ENCODE measurements at places on chromosomes 3 and 15.

DNA sequence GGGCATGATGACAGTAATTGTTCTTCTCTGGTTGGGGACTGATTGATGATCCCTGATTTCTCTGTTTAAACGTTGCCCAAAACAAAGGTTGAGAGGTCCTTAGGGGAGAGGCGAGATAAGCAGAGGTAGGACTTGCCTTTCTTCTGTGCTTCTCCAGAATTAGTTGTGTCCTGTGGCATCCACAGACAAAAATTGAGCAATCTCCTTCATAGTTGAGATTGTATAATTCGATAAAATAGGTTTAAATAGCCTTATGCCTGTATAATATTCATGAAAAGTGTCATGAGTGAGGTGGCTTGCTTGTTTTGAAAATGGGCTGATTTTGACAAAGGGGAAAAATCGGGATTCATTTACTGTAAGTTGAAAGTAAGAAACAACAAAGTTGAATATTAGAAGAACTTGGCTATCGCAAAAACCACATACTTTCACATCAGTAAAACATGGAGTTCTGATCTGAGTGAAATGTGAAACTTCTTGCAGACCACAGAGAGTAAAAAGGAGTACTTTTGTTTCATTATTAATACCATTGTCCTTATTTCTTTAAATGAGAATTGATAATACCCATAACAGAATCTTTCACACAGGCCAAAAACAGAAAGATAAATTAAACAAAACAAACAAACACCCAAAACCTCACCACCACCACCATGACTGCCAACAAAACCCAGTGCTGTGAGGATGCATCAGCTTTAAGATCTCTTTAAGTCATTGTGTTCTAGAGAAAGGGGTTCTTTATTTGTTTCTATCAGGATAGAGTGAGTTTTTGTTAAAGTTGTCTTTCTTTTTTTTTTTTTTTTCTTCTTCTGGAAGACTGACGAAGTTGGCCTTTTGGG lies 155.7 kb downstream of the LPP start:
- no peak for DNase-seq

- DNase-seq = no peak
These were observed 613 bp downstream of the ATP1B3 start for GRCh38 chr3:141876891-141877621.

DNA sequence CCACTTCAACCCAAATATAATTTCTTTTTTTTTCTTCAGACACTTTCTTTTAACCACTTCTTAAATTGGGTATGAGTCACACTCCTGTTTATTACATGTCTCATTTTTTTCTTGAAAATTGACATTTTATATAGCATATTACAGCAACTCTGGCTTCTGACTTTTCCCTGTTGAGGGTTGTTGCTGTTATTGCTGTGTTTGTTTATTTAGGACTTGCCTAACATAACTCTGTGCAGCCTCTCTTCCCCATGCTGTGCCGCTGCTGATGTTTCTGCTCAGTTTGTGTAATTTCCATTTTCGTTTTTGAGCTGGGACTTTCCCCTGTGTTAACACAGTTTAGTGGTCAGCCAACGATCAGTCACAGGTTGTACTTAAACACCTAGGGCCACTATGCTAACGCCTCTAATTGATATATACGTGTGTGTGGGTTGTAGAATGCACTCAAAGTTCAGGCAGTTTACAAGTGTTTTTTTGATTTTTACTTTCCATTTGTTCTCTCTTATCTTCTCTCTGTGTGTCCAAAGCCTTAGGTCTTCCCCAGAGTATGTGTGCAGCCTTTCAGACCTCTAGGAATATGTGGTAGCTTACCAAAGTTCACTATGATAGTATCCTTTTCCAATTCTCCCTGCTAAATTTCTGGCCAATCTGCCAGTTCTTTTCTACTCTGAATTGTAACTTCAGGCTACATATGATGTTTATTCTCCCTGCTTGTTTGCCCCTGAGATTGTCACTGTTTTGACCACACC lies 337.2 kb downstream of the ZBTB20 start:
- DNase-seq = no peak

- no peak for DNase-seq
These were observed 168.3 kb upstream of the TGFBR2 start for GRCh38 chr3:30438126-30438525.

- no peak for DNase-seq
These were observed 17.6 kb upstream of the CYP11A1 start for GRCh38 chr15:74384881-74385643.

GRCh38 chr15:85044894-85045293 lies 63.2 kb downstream of the PDE8A start:
- DNase-seq = no peak

- no peak for DNase-seq
These were observed 1.7 kb upstream of the PPARG start for GRCh38 chr3:12286927-12287726.

DNA sequence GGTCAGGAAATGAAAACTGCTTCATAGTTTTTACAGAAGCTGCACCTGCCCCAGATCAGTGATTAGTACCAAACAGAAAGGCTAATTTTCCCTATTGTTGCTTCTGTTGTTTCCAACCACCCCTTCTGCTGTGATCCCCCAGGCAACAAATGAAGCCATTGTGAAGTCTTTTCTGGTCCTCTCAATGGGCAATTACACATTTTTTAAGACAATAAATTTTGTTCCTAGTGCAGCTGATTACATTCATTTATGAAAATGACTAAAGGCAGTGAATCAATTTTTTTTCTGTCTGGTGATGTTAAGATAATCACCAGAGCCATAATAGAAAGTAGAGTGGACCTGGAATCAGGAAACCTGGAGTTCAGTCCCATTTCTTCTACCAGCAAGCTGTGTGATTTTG lies 32.7 kb downstream of the GLDN start:
- DNase-seq = no peak

DNA sequence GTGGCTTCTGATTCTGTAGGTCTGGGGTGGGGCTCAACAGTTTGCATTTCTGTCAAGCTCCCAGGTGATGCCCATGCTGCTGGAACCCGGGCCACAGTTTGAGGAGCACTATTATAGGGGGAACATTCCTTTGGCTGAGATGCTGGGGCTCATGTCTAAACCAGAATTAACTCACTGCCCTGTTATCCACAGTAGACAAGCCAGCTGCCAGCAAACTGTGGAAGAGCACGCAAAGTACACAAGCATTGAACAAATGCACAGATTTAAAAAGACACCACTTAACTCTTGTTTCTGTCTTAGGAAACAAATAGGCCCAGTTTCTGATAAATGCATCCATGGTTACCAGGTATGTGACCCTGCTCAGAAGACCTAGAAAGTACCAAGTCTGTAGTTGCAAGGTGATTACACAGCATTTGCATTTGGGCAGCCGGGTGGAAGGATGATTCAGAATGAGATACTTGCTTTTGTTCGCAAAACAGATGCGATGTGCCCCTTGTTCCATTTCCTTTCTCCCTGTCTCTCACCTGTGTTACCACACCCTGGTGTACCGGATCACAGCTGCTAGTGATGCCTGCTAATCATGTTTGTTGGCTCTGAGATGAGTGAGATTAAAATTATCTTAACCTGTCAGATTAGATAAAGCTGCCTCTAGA lies 12.4 kb downstream of the GYG1 start:
- no peak for DNase-seq

- DNase-seq = peak; percentile 39
These were observed 95.1 kb upstream of the ZBED2 start for GRCh38 chr3:111690242-111690641.

DNA sequence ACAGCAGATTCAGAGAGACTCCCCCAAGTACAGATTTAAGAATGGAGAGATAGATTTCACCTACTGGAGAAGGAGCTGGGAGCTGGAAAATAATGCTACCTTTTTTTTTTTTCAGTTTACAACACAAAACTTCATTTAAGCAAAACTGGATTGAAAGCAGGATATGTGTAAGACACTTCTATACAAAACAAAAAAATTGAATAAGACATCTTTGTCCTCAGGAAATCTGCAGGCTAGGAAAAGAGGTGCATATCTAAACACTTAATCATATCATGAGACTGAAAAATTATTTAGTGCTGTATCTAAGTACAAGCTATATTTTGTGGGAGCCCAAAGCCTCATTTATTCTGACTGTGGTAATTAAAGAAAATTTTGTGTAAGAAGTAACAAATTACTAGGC lies 516.1 kb downstream of the ZIC1 start:
- DNase-seq = no peak

DNA sequence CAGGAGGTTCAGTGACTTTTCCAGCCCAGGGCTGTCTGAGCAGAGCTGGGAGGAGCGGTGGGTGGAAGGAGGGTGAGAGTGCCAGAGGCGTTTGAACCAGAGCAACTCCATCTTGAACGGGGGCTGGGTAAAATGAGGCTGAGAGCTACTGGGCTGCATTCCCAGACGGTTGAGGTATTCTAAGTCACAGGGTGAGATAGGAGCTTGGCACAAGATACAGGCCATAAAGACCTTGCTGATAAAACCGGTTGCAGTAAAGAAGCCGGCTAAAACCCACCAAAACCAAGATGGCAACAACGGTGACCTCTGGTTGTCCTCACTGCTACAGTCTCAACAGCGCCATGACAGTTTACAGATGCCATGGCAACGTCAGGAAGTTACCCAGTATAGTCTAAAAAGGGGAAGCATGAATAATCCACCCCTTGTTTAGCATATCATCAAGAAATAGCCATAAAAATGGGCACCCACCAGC lies 60.2 kb downstream of the ABTB1 start:
- DNase-seq = no peak

DNA sequence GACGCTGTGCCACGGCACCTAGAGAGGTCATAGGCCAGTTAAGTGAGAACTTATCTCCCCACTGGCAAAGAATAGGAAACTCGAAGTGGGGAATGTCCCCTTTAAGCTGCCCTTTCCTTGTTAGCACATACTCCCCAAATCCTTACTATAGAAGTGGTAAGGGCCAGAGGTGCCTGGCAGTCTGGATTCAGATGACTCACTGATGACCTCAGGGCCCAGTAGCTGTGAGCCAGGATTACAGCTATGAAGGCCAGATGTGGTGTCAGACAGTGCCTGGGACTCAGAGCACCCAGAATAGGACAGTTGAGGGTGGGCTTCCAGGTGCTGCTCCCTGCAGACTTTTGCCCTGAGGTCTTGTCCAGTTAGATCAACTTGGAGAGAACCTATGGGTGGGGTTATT lies 37.7 kb downstream of the PDIA5 start:
- no peak for DNase-seq

DNA sequence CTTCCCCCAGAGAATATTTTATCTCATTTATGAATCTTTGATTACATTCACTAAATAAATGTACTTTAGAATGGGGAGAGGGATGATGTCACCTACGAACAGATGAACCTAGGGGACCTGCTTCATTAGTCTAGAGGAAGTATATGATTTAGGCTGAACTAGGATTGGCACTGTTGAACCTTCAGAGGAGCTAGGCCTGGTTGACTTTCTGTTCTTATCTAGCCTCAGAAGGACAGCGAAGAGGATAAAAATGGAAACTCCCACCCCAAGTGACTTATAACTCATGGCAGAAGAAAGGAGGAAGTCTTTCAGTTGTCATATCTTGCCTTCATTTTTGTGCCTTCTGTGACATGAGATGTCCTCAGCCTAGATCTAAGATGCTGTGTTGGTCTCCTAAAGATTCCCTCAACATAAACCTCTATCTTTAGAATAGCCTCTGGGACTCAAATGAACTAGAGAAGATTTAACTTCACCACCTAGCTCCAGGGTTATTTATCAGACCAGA lies 42.6 kb downstream of the POLG start:
- DNase-seq = no peak

- DNase-seq = no peak
These were observed 65.3 kb downstream of the CHAC1 start for GRCh38 chr15:41018534-41018933.

DNA sequence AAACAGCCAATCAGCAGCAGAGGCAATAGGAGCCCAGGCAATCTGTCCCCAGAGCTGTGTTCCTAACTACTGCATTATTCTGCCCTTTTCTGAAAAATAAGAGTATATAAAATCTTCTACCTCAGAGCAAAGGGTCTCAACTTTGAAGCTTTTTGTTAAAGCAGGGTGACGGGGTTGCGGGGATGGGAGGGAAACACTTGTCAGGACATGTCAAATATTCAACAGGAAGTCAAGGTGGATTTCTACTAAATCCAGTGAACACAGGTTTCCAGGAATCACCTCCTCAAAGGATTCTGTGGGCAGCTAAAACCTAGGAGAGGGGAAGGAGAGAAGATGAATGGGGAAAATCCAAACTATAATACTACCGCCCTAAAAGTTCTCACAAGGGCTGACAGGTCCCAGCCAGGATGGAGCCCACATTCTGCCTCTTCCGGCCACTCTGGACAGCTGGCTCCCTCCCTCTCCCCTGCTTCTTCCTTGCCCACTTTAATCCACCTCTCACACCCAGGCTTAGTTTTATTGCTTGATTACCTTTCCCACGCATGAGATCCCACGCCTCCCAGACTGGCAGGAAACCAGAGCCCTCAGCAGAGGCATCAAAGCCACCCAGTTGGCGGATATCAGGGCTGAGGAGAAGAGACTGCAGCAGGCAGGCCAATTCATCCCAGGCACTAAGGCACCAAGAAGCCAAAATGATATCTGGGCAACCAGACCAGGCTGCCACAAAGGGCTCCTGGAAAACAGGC lies 77.2 kb downstream of the OSBPL10 start:
- DNase-seq = no peak

- no peak for DNase-seq
These were observed 12.6 kb upstream of the SPPL2A start for GRCh38 chr15:50778086-50778485.

GRCh38 chr3:105984837-105985236 lies 116.0 kb upstream of the CBLB start:
- no peak for DNase-seq

DNA sequence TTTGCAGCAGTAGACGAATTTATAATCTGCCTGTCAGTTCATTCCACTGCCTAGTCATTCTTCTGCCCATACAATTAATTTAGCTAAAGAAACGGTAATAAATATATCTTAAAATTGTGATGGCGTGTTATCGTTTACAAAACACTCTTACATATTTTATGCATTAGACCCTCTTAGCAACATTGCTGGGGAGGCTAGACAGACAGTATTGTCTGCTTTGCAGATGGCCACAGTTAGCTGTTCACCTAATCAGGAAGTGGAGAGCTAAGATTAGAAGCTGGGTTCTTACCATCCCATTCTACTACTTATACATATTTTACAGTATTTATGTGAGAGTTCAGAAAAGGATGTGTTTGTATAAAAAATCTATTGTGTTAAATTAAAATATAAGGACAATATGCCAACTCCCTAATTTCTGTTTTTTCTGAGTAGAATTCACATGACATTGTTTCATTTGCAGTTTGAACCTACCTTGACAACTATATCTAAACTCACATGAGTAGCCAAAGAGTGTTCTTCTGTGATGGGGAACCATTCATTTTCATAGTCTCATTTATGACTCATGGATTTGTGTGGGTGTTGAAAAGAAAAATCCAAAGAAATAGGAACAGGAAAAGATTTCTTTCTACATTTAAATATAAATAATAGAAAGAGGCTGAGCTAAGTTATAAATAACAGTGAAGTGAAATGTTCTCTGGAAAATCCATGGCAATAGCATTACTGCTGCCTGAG lies 41.7 kb upstream of the C3orf80 start:
- DNase-seq = no peak

All from astrocyte of the cerebellum (primary cell).